Fibroblast of skin of right biceps (primary cell): ENCODE measurements at places on chromosomes 1 and 21.

GRCh38 chr1:150985179-150985825, 3.2 kb downstream of the ANXA9 start:
- DNase-seq = no peak

DNA sequence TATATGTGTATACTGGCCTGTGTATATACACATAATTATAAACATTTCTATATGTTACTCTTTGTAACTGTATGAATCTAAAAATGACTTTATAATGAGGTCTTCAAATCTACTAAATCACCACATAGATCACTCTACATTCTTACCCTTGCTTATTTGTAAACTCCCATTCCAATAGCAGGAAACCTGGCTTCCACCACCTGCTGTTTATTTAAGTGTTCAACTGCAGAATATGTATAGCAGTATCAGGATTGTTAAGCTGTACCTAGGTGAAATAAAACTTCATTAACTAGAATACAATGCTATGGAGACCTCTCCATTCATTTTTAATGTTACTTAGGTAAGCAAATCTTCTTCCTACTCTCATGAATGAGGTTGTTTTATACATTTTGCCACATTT, 1351.1 kb upstream of the B3GALT2 start:
- no peak for DNase-seq

GRCh38 chr1:53765657-53766056, 26.7 kb upstream of the GLIS1 start:
- DNase-seq = peak; percentile 64

DNA sequence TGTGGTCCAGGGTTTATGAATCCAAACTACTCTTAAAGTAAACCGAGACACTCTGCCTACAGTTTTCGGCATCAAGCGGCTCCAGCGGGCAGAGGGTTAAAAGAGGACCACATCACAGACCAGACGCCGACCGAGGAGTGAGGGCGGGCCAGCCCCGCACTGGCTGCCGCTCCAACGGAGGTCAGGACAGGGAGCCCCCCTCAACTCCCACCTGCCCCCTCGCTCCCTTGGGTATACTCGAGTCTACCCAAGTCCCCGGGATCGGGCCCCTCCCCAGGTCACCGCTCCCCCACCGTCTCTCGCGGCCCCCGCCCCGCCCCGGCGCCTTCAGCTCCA, 312 bp downstream of the ARNT start:
- peak; percentile 55 for DNase-seq

DNA sequence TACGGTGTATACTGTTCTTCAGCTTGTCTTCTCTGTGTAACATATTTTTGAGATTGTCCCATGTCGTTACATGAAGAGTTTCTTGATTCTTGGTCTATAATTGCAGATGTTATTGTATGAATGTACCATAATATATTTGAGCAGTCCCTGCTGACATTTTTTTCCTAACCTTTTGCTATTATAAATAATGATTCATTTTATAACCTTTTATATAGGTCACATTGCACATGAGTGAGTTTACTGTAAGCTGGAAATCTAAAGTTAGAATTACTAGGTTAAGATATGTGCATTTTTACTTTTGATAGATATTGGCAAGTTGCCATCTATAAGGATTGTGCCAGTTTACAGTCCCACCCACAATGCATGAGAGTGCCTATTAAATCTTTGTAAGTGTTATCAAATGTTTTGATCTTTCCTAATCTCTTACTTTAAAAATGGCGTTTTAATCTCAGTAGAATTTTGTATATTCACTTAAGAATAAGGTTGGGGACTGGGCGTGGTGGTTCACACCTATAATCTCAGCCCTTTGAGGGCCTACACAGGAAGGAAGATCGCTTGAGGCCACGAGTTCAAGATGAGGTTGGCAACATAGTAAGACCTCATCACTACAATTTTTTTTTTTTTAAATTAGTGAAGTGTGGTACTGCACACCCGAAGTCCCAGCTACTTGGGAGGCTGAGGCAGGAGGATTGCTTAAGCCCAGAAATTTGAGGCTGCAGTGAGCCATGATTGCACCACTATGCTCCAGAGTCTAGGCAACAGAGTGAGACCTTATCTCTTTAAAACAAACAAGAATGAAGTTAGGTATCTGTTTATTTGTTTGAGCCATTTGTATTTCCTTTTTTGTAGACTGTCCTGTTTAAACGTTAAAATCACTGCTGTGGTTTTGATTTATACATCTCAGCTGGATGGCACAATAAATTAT, 36.5 kb downstream of the ZMYM1 start:
- DNase-seq = peak; percentile 12

- DNase-seq = no peak
Measured at GRCh38 chr1:204390751-204391466, 20.7 kb downstream of the PPP1R15B start.

DNA sequence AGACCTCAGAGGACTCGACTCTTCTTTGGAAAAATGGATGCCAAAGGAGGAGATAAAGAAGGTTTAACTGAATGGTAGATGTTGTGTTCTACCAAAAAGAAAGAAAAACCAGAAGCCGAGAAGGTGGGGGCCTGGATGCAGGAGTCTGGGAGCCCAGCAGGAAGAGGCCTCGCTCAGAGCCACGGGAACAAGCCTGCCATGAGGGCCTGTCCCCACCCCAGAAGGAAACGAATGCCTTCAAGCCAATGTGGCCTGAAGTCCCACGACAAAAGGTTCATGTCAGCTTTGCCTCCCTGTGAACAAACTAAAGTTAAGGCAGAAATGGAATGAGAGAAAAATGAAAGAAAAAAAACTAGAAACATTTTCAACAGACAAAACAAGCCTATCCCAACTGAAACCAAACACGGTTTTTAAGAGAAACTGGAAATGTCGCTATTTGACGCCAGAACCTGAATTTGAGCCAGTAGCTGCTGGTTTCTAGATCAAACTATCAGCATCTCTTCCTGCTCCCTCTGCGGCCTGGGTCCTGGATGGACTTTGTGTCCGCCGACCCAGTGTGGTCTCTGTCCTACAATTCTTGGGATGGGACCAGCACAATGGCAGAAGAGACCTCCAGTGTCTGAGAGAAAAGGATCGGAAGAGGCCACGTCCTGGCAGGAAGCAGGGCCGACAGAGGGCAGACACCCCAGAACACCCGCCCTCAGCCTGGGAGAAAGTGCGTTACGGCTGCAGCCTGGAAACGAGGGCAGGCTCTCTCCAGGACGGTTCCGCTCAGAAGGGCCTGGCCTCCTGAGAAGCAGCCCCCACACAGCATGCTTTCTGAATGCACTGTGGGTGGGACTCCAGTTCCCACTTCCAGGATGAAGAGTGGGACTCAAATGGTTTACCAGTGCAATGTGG, 35.2 kb downstream of the SLC45A1 start:
- no peak for DNase-seq

DNA sequence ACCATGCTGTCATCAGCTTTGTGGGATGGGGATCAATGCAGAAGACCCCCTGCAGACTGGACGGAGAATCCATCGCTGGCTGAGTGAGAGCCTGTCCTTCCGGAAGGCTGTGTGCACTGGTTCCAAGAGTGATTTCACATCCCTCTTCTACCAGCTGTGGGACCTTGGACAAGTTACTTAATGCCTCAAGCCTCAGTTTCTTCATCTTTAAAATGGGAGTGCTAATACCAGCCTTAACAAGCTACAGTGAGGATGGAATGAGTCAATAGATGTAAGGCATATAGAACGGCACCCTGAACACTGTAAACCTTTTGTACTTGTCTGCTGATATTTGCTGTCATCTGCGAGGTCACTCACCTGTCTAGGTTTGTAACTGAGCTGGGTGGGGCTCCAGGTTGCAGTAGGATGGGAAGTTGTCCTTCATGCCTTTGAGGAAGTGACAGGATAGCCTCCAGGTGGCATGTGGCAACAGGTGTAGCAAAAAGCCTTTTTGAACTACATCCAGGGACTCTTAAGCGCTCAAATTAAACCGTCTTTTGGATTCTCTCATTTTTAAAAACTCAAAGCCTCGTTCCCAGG, 27.5 kb downstream of the TMEM51 start:
- no peak for DNase-seq

- no peak for DNase-seq
Measured at GRCh38 chr1:171173069-171173468, 12.0 kb upstream of the FMO2 start.

GRCh38 chr1:206776229-206776628, 3.9 kb upstream of the IL10 start:
- no peak for DNase-seq

DNA sequence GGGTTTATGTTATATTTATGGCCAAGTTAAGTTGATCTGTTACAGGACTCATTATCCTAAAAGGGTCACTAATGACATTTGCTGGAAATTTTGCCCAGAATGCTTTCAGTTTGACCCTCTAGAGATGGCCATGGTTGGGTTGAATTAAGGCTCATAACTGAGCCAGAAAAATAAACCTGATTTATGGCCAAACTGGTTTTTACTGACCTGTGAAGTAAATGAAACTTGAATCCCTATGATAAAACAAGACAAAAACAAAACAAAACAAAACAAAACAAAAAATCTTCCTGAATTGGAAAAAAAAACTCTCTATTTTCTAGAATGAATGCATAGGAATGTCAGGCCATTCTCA, 72.5 kb upstream of the CLDN14 start:
- DNase-seq = no peak

DNA sequence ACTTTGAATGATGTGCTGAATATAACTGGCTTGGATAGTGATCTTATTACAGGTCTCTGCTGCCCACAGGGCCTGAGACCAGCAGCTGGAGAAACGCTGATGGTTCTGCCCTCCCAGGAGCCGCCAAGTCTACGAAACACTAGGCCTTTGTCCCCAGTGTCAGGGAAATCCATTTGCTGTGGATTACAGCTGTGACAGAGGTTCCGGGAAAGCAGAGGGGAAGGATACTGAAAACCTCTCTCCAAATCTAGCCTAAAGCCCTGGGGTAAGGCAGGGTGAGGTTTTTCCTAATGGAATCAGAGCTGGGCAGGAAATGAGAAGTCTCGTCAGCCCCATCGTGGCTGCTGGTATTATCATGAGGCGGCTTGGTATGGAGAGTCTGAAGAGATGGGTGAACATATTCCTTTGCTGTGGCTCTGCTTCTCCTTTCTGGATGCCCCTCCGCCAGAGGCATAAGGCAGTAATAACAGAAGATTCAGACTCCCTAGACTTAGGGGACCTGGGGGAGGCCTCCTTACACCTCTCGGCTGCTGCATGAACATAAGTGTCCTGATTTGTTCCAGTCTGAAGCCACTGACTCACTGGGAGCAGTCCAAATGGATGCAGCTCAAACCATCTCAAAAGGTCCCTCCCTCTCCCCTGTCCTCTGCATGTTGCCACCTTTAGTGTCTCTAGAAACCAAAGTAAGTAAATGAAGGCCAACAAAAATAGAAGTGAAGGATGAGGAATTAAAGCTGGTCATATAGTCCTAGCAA, 48.1 kb downstream of the PHC2 start:
- DNase-seq = peak; percentile 42

GRCh38 chr1:239976130-239976968, 115.3 kb upstream of the FMN2 start:
- DNase-seq = peak; percentile 47

DNA sequence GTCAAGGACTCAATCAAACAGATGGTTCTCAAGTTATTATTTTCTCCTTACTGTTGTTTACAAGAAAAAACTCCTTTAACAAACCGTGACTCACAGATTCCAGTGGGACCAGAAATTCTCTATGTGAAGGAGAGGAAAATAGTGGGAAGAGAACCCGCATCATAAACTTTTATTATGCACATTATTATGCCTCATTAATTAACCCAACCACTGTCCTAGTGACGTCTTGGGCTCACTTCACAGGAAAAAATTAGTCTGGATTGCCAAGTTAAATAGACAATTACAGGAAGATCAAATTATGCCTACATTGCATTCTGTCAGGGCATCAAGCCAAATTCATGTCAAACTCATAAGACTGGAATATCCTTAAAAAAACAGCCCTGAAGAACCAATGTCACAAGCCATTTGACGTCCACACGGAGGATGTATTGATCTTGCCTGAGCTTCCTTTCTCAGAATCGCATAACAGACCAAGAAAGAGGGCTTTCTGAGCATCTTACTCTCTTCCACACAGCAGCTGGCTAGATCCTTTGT, 347.8 kb downstream of the DUSP10 start:
- DNase-seq = peak; percentile 88

GRCh38 chr1:212909652-212910063, 40.7 kb upstream of the VASH2 start:
- no peak for DNase-seq

DNA sequence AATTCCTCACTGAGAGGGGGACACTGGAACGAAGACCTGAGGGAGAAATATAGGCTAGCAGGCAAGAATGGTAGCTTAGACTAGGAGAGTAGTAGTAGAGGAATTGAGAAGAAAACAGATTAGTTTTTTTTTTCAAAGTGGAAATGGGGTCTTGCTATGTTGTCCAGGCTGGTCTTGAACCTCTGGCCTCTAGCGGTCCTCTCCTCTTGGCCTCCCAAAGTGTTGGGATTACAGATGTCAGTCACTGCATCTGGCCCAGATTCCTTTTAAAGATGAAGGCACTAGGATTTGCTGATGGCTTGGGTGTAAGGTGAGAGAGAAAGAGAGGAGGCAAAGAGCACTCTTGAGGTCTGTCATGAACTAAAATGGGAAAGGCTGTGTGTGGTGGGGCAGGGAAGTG, 30.1 kb downstream of the NFASC start:
- DNase-seq = no peak

DNA sequence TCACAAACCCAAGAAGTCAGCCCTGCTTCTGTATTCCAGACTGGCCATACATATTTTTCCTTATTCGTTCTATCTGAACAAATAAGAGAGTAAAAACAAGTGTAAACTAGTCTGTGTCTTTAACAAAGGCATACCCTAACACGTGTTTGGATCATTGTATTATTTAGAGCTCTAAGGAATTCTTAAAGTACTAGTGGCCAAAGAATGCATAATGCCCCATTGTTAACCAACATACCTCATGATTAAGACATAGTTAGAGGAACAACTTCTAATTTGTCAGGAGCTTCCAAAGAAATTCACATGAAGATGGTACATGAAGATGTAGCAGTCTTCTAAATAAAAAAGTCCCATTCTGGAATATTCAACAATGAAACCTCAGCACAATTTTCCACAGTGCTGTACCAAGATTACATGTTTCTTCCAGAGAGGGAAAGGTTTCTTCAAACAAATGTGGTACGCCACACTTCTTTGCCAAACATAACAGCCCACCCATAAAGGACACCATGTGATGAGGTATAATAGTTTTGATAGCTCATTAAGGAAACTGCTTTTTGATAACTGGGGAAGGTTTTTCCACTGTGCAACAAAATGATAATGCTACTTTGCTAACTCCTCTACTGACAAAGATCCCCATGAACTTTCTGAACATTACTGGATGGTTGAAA, 5.0 kb downstream of the PALMD start:
- DNase-seq = peak; percentile 20

GRCh38 chr1:159800177-159800930, 1.8 kb upstream of the FCRL6 start:
- DNase-seq = no peak

GRCh38 chr1:116538544-116538943, 32.3 kb downstream of the CD58 start:
- DNase-seq = peak; percentile 46

- peak; percentile 48 for DNase-seq
Measured at GRCh38 chr1:226736908-226737818, 1.9 kb downstream of the ITPKB start.
